ENCODE measurements at places on chromosomes 1 and 21.

- peak; percentile 23 for DNase-seq
Measured at GRCh38 chr1:34984435-34984792, 733 bp downstream of the TMEM35B start.

DNA sequence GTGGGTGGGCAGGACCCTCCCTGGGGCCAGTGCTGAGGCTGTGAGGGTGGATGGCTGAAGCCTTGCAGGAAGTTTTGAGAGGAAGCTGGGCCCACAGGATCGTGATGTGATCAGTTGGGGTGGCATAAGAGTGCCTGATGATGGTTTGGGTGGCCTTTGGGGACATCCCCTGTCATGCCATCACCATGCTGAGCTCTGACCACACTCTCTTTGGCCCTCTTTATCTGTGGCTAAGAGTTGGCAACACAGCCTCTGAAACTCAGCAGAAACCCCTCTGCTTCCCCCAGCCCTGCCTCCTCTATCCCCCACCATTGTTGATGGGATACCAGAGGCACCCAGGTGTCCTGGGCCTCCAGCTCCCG, 19.8 kb downstream of the MIIP start:
- DNase-seq, result no peak

DNA sequence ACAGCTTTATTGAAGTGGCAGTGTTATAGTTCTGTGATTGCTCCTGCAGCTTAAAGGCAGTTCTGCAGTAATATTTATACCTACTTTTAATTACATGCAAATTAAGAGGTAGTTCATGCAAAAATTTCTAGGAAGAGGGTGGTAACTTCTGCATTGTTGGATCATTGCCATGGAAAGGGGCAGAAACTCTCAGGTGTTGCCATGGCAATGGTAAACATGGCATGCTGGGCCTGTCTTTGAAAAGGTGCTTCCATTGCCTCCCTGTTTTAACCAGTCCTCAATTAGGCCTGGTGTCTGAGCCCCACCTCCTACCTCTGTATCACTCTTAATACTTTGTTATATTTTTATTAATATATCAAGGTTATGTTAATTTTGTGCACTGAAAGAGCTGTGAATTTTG, 104.7 kb downstream of the DISC1 start:
- no peak for DNase-seq

GRCh38 chr1:60031146-60031545, 42.4 kb downstream of the C1orf87 start:
- DNase-seq, result no peak

DNA sequence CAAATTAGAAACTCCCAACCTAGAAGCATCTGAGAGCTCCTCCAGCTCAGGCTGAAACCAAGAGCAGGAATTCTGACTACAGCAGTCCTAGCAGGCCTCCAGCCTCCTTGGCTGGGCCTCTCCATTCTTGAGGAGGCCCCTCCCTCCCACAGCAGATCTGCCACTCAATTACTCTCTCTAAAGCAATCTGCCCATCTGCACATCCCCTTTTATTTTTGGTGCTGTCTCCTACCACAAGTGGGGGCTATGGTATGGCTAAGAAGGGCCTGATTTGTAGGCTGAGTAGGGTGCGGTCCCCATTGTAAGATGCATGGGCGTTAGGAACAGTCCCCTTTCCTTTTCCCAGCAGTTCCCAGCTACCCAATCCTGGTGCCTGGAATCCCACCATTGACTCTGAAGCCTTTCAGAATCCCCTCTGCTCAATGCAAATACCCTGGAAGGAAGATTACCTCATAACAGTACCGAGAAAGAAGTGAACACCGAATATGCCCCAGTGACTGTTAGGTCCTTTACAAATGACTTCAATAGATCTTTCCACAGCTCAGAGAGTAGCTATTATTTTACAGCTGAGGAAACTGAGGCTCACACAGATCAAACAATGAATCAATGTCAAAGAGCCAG, 11.6 kb upstream of the TTC39A start:
- DNase-seq, result peak; percentile 13

DNA sequence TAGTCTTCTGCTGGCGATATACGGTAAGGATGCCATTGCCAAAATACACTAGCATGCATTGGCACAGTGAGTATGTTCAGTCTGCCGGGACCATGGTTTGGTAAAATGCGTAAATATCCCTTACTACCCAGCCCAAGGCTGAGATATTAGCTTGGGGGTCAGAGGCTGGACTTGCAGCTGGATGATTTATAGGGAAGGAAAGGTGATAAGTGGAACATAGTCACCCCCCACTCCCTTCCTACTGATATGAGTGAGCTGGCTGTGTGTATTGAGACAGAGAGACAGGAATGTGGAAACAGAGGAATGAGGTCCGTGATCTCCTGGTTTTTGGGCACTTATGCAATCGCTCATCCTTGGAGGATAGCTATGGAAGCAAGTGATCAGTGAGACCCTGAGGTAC, 642.8 kb downstream of the KCNT2 start:
- no peak for DNase-seq

- DNase-seq, result no peak
Measured at GRCh38 chr1:12172042-12172851, 5.5 kb downstream of the TNFRSF1B start.

DNA sequence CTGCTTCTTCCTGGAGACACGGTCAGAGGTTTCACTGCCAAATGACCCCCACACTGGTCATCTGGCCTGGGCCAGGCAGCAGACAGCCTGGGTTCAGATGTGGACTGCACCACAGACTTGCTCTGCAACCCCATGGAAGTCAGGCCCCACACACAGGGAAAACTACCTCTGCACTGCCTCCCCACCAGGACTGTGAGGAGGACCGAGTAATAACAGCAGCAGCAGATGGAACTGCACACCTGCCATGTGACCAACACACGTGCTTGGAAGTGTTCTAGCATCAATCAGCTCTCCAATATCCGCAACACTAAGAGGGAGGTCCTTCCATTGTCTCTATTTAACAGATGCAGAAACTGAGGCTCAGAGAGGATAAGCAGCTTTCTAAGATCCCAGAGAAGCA, 51.4 kb downstream of the SLC9A1 start:
- no peak for DNase-seq

DNA sequence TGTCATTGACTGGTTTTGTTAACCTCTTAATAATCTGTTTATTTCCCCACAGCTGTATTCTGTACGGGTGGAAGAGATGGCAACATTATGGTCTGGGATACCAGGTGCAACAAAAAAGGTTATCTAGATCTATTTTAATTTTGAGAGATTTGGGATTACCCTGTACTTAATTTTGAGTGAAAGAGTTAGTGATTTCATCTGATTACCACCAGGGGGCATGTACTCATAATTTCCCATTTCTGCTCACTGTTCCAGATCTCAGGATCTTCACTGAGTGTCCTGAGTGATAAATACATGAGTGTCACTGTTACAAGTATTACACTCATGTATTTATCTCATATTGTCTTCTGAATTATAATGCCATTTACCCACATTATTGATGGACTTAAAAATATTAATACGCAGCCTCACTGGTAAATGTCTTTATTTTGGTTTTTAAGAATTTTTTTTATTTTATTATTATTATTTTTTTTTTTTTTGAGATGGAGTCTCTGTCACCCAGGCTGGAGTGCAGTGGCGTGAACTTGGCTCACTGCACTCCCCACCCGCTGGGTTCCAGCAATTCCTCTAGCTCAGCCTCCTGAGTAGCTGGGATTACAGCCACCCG, 27.4 kb downstream of the DTL start:
- peak; percentile 16 for DNase-seq

GRCh38 chr1:50930193-50930592, 29.9 kb downstream of the FAF1 start:
- DNase-seq, result no peak

GRCh38 chr1:198641501-198641900, 2.7 kb downstream of the PTPRC start:
- DNase-seq, result peak; percentile 32

DNA sequence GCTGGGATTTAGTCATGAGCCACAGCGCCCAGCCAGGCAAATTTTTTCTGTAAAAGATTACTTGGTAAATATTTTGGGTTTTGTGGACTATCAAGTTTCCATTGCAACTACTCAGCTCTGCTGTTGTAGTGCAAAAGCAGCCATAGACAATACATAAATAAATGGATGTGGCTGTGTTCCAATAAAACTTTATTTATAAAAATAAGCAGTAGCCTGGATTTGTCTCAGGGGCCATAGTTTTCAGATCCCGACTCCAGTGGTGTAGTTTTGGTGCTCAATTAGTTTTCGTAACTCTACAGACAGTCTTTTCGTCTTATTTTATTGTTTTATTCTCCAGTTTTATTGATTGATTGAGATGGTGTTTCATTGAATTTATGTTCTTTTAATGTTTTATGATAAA, 80.1 kb upstream of the IVNS1ABP start:
- DNase-seq, result no peak

DNA sequence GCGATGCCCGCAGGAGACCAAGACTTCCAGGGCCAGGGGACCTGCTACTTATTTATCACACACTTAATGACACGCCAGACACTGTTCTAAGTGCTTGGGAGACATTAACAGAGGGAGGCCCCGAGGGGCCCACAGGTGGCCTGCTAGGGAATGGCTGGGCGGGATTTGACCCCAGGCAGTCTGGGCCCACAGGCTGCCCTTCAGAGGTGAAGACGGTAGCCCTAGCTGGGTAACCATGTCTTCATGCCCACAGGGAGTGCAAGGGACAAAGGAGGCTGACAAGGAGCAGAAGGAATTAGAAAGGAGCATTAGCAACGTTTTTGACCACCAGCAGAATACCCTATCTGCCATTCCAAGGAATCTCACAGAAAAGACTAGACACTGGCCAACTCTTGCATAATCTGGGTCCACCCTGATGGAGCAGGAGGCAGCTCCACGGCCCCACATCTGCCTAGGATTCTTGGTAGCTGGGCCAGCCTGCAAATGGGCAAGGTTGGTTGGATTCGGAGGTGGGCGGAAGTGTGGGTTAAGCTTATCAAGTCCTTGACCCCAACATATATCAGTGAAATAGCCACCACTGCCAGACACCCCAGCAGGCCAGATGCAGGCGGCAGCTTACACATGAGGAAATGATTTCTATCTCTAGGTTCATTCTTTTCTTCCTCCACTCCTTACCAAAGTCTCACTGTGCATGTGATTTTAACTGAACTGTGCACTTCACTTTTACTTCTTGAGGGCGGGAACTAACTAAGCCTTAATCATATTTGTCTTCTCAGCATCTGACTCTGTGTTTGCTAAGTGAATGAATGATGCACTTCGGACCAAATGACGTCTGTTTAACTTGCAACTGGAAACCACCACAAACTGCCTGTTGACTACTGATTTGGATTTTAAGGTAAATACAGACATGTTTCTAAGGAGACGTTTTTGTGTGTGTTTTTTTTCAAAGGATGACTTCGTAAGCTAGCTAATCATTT, 3.4 kb upstream of the ETS2 start:
- DNase-seq, result no peak

DNA sequence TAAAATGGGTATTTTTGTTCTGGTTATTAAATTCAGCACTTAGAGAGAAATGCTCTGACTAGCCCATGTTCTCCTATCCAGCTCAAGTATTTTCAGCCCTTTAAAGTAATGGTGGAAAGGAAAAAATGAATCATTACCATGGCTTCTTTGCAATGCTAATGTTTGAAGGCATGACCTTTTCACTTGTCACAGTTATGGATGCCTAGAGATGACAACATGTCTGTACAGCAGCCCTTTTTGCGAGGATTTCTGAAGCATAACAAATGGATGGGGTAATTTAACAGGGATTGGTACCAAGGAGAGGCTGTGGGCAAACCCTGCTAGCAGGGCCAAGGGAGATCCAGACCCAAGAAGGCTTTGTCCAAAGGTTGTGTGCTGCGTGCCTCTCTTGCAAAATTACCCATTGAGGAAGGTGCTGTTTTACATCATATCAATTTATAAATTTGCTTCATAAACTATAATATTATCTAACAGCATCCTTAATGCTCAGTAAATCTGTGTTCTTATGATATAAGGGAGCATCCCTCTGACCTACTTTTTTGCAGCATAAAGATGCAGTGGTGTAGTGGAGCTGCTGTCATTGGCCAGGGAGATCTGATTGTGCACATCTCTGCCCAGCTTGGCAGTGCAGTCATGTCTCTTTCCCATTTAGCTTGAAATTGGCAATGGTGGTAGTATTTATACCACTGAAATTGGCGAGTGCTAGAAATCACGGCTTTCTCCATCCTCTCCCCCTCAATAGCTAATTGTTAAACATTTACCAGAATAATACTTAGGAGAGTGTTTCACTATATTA, 327.1 kb downstream of the PCP4 start:
- no peak for DNase-seq

DNA sequence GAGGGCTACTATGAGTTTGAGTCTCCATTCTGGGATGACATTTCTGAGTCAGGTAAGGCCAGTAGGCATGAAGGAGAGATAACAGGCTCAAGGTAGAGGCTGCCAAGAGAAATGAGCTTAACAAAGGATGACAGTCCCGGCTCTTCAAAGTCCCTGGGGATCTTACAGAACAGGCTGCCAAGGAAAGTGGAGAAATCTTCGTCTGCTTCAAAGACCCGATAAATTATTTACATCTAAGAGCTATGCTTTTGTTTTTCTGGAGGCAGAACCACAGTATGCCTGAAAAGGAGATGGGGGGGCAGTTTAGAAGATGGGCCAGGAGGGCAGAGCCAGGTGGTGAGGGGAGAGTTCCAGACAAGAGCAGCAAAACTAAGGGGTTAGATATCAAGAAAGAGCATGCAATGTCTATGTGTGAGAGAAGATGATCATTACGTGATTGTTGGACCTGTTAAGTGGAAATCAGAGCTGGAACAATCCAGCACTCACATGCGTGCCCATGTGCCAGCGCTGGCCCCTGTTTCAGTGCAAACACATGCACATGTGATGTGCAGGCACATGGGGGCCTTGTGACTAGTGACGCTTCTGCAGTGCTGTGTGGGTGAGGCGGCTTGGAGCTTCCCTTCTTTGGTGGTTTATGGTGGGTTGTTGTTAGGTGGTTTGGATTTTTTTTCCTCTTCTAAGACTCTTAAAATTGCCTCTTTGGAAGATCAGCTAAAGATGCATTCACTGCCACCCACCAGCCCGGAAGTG, 25.7 kb downstream of the CAMK1G start:
- DNase-seq, result no peak

DNA sequence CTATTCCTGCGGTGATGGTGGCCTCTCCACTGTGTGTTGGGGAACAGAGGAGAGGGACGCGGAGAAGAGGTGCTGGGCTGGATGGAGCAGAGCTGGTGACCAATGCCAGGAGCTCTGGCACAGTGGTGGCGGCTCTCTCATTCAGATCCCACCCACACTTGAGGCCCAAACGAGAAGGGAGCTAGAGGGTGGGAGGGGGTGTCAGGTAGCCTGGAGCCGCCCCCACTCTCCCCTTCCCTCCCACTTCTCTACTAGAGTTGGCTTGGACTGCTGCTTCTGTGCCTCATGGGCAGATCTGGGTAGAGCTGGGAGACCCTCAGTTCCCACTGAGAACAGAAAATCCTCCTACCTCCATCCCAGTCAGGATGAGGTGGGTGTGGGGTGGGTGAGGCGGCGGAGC, 3.5 kb downstream of the TTC39A start:
- no peak for DNase-seq

GRCh38 chr1:223330466-223330865, 33.5 kb downstream of the SUSD4 start:
- no peak for DNase-seq

GRCh38 chr1:225990705-225991464, 8.3 kb downstream of the SDE2 start:
- no peak for DNase-seq

- DNase-seq, result no peak
Measured at GRCh38 chr1:231039161-231040018, 664 bp downstream of the FAM89A start.

Measured in HT1080 (cell line).